Suppressor macrophage treated with lipopolysaccharide for 1 hour (primary cell): ENCODE measurements at places on chromosomes 4 and X.

DNA sequence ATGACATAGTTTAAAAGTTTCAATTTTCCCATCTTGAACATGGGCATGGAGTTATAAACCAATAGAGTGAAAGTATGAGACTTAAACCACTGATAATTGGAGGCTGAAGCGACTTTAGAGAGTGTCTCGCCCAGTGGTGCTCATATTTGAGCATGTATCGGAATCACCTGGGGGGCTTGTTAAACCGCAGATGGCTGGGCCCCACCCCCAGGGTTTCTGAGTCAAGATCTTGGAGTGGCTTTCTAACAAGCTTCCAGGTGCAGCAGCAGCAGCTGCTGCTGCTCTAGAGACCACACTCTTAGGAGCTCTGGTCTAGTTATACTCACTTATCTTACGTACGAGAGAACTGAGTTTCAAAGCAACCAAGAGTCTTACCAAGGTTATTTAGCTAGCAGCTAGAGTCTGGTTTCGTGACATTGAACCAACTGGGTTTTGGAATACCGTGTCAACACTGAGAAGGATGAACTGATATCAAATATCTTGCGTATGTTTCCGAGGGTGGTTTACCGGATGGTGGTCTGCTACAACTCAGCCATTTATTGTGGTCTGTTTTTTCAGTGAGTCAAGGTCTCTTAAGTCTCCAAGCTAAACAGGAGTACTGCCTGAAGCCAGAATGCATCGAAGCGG is 5.9 kb downstream of the PHEX start:
- no peak for DNase-seq

DNA sequence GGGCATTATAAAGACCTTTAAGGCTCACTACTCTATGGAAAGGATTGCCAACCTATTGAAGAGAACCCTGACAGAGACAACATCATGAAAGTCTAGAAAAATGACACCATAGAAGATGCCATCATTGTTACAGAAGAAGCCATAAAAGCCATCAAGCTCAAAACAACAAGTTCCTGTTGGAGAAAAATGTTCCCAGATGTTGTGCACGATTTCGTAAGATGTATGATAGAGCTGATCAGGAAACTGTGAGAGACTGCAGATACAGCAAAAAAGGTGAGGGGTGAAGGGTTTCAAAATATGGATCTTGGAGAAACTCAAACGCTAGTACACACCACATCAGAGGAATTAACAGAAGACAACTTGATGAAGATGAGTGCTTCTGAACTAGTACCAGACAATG is 53.3 kb downstream of the WDFY3 start:
- DNase-seq, result no peak

DNA sequence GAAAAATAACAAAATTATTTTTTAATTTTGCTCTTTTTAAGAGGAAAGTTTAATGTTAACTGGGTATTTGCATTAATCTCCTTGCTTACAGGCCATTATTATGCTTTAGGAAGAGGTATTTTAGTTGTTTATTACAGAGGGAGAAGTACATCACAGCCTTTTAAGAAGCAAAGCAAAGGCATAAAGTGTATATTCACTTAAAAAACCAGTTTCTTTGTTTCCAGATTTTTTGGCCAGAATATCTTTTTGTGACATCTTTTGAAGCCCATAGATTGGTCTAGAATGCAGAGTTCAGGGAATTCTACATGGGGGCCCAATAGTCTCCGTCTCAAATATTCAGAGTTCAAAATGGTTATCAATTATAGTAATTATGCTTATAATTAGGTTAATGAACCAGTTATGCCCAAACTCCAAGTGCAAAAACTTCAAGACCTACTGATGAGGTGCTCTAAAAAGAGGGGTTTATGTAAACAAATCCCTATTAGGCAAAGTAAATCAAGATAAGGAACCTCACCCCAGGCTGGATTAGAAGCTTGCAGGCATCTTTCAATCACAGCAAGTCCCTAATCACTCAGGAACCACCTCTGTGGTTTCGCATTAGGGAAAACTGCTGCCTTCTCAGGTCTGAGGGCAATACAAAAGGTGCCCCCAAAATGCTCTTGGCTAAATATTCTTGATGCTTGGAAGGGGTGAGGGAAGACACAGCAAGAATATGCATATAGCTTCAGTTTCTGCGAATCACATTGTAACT is 1.4 kb downstream of the CXXC4 start:
- DNase-seq, result no peak

GRCh38 chr4:36277533-36277932 is 3.9 kb upstream of the DTHD1 start:
- DNase-seq, result no peak

GRCh38 chrX:68059469-68059868 is 373.8 kb downstream of the OPHN1 start:
- no peak for DNase-seq

DNA sequence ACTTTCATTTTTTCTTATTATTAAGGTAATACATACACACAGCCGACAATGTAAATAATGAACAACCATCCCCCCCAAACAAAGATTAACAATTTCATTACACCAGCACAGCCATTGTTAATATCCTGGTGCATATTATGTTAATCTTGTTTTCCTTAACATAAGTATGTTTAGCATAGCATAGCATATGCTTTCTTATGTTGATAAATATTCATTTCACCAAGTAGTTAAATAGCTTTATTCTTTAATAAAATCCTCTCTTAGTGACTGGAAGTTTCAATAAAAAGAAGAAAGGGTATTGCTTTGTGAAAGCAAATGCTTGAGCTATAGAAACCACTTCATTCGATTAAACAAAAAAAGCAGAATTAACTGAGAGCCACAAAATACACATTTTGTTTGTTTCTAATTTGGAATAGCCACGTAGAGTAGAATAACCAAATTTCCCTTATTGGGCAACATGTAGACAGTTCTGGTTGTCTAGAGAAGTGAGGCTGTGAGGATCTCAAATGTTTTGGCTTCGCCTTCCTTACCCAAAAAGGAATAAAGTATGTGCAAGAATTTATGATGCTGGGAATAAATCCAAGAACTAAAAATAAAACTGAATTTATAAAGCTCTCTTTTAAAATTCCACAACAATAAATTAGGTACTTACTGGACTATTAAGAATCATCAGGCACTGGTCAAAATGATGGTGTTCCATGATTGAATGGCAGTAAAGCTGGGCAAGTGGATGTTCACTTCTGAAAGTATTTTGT is 118.0 kb downstream of the PDE5A start:
- DNase-seq, result no peak

DNA sequence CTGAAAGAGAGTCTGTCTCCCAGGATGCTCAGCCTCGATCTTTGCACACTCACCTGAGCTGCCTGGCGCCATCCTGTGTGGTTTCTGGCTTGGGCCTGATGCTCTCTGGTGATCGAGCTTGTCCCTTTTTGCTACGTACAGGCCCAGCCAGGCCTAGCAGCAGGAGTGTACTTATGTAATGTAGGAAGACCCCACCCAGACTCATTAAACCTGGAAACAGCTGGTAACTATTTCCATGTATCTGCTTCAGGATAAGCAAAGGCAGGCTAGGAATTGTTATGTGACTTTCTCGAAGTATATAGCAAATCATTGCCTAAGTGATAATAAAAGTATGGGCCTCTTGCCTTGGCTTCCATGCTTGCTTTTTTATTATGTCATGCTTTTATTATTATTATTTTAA is 18.6 kb upstream of the ARSJ start:
- DNase-seq, result no peak

DNA sequence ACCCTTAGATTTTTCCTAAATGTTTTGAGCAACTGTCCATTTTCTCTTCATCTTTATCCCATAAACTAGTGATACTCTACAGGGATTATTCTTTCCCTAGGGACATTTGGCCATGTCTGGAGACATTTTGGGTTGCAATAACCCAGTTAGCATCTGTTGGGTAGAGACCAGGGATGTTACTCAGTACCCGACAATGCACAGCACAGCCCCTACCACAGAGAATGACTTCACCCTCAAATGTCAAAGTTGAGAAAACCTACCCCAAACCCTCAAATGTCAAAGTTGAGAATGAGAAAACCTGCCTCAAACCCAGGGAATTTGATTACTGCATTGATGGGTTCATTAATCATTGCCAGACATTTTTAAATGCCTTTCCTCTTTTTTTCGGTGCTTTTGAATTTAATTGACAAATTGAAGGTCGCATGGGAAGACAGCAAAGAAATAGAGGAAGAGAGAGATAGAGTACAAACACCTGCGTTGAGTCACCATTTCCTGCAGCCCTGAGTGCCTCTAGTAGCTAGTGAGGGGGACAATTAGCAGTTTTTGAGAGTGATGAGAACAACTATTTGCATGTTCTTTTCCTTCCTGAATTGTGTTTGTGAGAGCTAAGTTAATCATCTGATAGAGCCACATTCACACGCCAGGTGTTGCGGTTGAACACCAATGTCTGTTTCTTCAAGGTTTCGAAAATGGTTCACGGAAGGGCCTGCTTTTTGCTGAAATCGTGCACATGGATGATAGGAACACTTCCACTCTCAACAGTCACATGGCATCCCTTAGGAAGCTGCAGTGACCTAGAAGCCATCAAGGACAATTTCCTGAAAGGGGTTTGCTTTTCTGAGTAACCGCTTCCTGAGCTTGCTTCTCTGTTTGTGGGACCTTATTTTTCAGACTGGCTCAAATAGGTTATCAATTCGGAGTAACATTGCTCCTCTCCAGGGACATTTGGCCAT is 203.9 kb upstream of the VCX3A start:
- no peak for DNase-seq
